RWPE1 (cell line): ENCODE measurements at places on chromosomes 6 and 20.

- DNase-seq, result no peak
These were observed 7.5 kb upstream of the RREB1 start for GRCh38 chr6:7100072-7100752.

DNA sequence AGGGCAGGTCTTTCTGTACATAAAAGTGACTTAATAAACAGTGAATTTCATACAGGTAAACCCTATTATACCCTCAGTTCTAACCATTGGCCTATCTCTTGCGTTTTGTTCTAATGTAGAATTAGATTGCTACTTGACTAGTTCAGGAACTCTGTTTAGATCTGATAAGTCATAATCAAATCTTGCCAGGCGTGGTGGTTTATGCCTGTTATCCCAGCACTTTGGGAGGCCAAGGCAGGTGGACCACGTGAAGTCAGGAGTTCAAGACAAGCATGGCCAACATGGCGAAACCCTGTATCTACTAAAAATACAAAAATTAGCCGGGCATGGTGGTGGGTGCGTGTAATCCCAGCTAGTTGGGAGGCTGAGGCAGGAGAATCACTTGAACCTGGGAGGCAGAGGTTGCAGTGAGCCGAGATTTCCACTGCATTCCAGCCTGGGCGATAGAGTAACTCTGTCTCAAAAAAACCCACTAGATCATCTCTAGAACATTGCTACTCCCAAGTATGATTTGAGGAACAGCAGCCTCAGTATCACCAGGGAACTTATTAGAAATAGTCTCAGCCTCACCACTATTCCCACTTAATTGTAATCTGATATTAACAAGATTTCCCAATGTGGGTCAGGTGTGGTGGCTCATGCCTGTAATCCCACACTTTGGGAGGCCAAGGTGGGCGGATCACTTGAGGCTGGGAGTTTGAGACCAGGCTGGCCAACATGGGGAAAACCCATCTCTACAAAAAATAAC lies 12.2 kb downstream of the GTPBP2 start:
- no peak for DNase-seq

GRCh38 chr6:26270903-26271667 lies 93.9 kb upstream of the BTN3A2 start:
- peak; percentile 97 for DNase-seq

GRCh38 chr6:35681298-35681697 lies 7.4 kb downstream of the FKBP5 start:
- no peak for DNase-seq

DNA sequence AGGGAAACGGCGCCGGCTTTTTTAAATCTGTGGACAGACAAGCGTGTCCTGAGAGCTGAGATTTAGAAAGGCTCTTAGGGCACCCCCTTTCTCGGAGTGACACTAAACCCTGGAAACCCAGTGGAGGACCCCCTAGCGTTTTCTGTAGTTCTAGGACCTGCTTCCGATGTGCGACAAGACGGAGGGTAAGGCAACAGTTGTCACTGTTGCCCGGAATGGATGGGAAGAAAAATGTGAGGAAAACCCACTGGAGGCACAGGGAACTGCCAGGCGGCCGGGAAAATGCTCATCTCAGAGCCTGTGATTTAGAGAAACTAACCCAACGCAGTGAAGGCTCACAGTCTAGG lies 551 bp upstream of the ATP5F1E start:
- DNase-seq, result peak; percentile 56

DNA sequence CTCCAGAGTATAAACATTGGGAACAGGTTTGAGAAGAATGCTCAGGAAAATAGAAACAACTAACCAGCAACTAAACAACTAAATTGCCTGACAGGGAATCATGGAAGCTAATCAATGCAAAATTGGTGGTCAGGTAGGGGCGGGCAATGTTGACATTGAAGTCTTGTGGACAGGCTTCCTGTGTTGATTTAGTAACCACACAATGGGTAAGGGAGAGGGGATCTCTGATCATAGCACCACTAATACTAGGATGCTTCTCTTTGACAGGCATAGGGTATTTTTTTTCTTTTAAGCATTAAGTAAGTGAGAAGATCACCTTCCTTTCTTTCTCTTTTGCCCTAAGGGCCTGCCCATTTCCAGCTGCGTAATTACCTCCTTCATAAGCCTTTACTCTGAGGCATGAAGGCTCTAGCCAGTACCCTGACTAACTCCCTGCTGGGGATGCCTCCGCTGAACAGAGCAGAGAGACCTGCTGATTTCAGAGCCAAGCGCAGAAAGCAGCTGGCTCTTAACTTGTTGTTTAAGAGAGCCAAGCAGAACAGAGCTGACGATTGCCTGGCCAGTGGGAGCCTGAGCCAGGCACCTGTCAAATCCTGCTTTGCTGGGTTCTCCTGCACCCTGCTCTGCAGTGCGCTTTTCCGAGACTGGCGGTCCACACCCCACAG lies 118.7 kb downstream of the BMP2 start:
- no peak for DNase-seq

DNA sequence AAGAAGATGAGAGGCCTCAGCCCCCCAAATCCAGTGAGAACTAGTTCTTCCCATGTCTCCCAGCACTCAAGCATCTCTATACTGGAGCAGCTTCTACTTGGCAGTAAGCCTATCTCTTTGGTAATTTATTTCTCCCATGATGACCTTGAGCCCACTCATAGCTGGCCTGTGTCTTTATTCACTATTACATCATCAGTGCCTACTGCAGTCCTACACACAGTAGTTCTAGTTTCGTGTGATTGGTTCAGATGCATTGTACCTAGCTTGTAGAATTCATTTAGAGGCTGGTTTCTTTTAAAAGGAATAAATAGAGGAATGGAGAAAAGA lies 255.6 kb upstream of the ZFP64 start:
- DNase-seq, result no peak

DNA sequence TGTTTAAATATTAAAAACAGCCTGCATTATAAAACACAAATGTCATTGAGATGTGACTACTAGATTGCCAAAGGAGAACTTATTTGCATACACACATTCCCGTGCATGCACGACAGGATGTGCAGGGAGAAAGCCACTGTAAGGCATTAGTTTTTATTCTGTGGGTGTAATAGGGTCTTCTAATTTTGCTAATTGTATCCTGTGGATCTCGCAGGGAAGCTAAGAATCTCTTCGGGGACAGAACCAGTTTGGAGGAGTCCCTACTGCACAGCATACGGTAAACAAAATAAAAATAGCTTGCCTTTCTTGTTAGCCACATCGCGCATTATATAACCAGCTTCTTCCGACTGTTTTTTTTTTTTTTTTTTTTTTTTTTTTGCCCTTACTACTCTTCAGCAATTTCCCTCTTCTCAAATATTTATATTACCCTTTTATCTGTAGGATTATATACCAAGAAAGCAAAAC lies 2.0 kb downstream of the ATXN1 start:
- no peak for DNase-seq

GRCh38 chr6:99032396-99032795 lies 84.7 kb upstream of the FBXL4 start:
- DNase-seq, result no peak

GRCh38 chr6:35415065-35415891 lies 36.9 kb upstream of the FANCE start:
- peak; percentile 42 for DNase-seq

GRCh38 chr6:157648561-157648960 lies 174.5 kb upstream of the SNX9 start:
- DNase-seq, result peak; percentile 44

- DNase-seq, result no peak
These were observed 364.3 kb upstream of the ID4 start for GRCh38 chr6:19472850-19473249.

DNA sequence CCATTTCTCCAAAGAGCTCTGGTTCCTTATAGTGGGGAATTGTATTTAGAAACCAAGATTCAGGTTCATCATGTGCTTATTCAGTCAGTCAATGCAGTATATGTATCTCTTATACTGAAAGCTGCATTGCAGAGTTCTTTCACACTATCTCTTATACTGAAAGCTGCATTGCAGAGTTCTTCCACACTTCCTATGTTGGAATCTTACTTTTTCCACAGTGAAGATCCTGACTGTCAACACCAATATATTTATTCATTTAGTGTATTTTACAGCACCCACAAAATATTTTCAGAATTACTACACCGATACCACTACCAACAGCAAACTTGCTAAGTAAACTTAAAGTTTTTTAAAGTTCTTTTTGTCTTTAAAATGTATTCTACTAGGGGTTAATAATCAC lies 349.3 kb upstream of the MMS22L start:
- no peak for DNase-seq

DNA sequence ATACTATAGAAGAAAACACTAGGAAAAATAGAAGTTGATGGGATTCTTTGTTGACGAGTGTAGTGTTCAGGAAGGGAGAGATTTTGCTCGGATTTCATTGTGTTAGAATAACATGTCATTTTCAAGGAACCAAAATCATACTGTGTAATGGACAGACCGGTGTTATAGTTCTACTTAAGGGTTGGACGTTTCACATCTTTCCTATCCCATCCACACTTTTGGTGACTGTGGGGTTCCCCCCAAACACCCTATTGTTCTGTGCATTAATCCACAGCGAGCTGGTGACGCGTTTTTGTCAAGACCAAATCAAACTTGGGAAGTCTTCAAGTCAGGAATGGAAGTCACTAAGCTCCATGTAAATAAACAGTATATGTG lies 43.3 kb downstream of the TRIM27 start:
- DNase-seq, result no peak

DNA sequence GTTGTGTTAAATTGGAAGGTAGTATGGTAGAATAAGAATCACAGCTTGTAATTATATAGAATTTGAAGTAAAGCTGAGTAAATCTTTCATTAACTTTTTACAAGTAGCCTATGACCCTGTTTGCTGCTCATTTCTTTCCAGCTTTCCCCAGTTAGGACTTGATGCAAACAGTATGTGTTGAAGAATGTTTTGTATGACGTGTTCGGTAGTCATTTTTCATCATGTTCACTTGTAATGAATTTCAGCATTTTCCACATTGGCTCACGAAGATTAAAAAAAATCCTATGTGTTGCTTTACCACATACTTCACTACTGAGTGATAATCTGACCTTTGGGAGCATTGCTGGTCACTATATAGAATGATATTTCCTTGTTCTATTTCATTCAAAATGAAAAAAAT lies 162.4 kb downstream of the CDKAL1 start:
- DNase-seq, result no peak

- DNase-seq, result no peak
These were observed 11.2 kb downstream of the CST5 start for GRCh38 chr20:23868321-23868720.

DNA sequence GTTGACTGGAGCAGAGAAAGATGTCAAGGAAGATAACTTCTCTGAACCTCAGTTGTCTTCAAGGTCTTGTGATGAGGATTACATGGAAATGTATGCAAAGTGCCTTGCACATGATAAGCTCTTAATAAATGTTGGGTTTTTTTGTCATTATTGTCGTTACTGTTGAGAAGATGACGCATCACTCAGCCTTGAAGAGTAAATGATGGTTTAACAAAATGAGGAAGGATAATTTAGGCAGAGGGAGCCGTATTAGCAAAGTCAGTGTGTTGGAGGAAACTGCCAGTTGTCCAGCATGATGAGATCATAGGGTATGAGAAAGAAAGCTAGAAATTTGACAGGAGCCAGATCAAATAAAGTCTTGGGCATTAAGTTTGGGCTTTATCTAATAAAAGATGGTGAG lies 8.8 kb upstream of the SUPT3H start:
- DNase-seq, result no peak

DNA sequence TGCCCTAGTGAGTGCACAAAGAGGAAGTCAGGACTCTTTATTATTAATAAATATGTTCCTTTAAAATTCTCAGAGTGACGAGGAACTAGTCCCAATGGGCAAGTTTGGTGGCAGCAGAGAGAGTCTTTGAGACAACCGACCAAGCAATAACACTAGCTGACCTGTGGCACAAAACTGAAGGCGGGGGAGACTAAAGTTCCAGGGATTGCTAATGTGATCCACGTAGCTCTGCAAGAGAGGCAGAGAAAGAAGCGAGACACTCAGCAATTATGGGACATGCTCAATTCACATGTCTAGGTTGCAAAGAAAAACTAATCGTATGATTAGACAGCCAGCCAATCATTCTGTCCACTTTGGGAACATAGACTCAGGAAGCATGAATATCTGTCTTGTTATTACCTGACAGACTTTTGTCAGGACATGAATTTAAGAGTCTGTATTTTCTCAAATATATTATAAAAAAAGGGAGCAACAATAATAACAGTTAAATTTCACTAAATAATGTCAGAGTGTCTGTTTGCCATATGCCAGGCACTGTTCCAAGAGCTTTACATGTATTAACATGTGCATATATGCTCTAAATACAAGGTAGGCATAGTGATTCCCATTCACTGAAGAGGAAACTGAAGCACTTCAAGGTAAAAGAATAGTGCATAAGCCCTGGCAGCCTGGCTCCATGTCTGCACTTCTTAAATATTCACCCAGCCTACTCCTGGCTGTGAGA lies 81.0 kb downstream of the COL9A1 start:
- no peak for DNase-seq

DNA sequence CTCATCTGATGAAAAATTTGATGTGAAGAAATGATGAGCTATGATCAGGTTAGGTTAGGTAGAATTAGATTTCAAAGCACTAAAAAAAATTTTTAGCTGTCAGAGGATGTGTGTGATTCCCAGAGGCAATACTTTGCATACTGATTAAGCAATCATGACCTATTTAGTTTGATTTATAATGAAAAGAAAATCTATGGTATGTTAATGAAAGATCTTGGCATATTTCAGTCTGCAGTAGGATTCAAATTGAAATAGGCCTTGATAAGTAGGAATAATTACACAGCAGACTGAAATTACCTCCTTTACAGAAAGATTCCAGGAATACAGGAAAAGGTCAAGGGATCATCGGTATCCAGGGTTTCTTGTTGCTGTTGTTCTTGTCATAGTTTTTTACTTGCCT lies 69.3 kb downstream of the HDDC2 start:
- DNase-seq, result no peak

GRCh38 chr20:54062812-54063280 lies 7.5 kb downstream of the BCAS1 start:
- peak; percentile 75 for DNase-seq

- DNase-seq, result no peak
These were observed 14.9 kb downstream of the NOTCH4 start for GRCh38 chr6:32208996-32209395.

DNA sequence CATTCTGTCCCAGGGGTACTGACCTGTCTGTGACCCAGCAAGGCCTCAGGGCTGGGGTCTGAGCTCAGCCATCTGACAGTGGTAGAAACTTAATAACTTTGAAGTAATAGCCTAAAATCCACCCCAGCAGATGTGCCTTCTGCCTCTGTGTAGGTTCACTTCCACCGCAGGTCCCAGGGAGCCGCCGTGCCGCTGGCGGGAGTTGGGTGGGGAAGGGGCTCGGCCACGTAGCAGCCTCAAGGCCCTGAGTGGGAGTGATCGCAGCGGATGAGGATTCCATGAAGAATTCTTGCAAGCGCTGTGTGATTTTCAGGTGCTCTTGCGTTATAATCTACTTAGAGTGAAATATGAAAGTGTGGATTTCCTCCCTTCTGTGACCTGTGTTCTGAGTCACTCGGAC lies 163.7 kb downstream of the DTNBP1 start:
- no peak for DNase-seq
